ENCODE measurements at places on chromosomes 7 and 10.

- DNase-seq = no peak
These were observed 29.3 kb upstream of the ADD3 start for GRCh38 chr10:109978481-109978880.

DNA sequence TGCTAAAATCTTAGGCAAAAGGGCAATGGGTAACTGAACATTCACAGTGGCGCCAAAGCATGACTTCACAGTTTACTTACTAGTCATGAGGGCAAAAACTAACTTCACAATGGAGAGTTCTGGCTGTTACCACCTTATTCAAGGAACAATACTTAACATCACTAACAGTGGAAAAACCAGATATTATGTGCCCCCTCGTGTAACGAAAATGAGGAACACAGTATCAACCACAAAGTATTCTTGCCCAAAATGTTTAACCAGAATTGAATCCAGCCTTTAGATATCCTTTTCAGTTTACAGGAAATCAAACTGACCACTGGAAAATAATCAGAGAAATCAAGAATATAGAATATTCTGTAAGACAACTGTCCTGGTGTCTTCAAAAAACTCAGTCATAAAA, 9.5 kb downstream of the C7orf25 start:
- DNase-seq = no peak

DNA sequence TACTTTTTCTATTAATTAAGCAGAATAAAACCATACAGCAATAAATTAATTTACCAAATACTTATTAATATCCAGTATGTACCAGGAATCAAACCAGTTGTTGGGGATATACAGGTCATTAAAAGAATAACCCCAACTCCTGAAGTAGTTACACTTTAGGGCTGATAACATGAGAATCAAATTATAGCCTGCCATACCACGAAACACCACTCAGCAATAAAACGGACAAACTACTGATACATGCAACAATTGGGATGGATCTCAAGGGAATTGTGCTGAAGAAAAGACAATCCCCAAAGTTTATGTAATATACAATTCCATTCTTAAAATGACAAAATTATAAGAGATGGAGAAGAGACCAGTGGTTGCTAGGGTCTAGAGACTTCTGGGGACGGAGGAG, 22.7 kb downstream of the MCMBP start:
- no peak for DNase-seq

DNA sequence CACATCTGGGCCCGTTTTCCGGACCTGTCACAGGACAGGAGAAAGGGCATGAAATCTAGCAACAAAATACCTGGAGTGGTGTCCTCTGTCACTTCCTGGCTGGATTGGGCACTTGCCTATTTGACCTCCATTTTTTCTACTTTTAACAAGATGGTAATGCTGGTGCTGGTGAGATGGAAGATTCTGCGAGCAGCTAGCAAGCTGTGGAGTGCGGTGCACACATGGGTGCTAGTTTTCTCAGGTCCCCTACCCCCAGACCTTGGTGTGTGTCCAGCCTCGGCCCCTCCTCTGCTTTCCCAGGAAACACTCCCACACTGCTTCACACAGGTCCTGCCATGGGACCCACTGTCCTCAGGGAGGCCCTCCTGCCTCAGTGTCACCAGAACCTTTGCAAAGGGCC, 87.7 kb downstream of the WDR11 start:
- DNase-seq = no peak

DNA sequence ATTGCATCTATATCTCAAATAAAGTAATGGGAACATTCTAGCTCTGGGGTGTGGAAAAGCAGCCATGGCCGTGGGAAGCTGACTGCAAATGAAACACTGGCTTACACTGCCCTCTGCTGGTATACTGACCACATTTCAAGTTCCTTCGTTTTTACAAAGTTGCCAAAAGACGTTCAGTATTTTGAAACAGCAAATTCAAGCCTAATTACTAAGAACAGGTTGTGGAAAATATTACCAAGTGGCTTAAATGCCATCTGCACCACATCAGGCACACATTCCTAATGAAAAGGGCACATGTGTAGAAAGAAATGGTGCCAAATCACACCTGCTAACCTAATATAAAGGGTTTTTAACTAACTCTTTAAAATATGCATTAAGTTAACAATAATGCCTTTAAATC, 83.9 kb downstream of the JAZF1 start:
- no peak for DNase-seq

Measured in cortex of kidney (tissue), 1 donor.